Muscle of arm (tissue), 14 donors: ENCODE measurements at places on chromosomes 5 and 9.

DNA sequence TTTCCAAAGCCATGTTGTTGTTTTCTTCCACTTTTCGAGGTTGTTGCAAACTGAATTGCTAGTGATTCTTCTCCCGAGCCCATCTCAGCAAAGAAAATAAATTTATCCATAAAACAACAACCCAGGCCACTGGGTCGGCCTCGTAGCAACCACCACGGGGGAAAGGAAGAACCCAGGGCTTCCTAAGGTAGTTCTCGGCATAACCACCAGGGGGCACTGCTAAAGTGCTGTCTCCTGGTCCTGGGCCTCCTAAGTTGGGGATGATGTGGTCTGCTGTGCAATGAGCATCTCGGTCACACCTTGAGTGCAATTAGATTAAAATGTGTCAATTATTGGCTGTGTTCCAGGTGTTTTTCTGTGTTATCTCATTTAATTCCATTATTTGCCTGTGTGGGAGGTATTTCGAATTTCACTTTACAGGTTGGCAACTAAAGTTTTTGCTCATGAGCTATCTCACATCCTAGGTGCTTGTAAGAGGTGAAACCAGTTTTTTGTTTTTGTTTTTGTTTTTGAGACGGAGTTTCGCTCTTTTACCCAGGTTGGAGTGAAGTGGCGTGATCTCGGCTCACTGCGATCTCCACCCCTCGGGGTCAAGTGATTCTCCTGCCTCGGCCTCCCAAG lies 102.8 kb upstream of the DAP start:
- peak; percentile 18 for DNase-seq

DNA sequence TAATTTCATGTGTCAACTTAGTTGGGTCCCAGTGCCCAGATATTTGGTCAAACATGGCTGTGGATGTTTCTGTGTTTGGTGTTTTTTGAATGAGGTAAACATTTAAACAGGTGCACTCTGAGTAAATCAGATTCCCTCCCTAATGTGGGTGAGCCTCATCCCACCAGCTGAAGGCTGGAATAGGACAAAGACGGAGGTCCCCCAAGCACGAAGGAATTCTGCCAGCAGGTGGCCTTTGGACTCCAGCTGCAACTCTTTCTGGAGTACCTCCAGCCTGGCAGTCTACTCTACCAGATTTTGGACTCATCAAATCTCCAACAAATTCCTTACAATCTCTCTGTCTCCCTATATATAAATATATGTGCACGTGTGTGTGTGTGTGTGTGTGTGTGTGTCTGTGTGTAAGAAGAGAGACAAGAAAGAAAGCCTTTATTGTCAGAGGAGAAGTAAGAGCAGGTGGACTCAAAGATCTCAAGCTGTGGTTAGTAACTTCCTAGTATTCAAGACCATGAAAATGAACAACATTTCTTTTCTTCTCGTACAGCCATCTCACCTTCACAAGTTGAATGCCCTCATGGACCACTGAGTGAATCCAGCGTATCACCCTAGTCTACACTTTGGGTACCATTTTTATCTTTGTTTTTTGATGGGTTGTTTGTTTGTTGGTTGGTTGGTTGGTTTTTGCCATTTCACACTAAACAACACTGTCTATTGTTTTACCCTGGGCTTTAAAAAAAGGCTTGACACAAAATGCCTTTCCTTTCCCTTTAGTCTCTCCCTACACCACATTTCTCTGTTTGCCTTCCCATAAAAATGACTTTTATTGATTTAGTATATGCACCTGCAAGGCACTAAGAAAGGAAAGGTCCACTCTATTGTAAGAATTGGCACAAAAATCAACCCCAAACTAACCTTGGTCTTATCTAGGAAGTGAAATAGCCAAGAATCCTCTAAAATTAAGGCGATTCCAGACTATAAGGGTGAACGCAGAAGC lies 118.7 kb downstream of the TENT4A start:
- DNase-seq: no peak

- no peak for DNase-seq
Measured at GRCh38 chr5:171586436-171586835, 167.0 kb downstream of the FGF18 start.

- no peak for DNase-seq
Measured at GRCh38 chr5:96716007-96716406, 53.8 kb downstream of the CAST start.

GRCh38 chr9:20551835-20552234 lies 70.5 kb downstream of the MLLT3 start:
- no peak for DNase-seq

DNA sequence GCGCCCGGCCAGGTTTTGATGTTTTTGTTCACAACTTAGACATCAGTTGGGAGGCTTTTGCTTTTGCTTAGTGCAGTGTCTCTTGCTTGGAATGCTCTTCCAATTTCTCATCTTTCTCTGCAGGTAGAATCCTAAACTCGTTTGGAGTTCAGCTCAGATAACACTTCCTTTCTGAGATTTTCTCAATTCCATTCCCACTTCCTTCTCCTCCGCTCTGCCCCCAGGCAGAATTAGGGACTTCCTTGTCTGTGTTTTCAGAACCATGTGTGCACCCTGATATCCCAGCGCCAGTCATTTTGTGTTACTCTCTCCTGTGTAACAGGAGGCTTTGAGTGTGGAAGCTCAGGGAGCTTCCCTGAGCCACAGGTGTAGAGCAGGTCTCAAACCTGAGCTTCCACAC lies 171.0 kb downstream of the INSYN2B start:
- DNase-seq: no peak

GRCh38 chr5:138936225-138936967 lies 61.3 kb upstream of the LRRTM2 start:
- no peak for DNase-seq

DNA sequence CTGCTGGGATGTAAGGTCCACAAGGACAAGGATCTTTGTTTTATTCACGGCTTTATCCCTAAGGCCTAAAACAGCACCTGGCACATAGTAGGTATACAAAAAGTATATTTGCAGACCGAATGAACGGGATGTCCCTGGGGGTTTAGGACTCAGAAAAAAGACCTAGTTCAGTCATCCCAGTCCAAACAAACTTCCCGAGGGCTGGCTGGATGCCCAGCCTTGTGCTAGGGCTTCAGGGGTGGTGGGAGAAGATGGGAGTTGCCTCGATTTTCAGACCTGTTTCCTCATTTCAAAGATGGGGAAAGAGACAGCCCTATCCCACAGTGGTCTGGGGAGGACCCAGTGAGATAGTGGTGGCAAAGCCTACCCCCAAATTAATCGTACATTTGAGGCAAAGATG lies 3.0 kb upstream of the PROB1 start:
- no peak for DNase-seq

- DNase-seq: no peak
Measured at GRCh38 chr9:69180670-69181069, 6.6 kb downstream of the TJP2 start.

DNA sequence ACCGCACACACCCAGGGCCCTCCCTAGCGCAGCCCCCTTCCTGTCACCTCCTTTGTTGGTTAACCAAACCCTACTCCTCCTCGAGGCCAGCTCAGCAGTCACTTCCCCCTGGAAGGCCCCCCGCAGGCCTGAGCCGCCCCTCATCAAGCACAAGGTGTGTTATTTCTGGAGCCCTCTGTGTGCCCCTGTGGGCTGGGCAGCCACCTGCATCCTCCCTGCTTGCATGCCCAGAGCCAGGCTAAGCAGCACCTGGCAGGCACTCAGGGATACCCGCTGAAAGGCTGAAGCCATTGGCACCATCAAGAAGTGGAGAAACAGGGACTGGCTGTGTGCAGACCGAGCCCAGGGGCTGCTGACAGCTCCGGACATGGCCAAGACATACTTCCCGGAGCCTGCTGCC lies 121.8 kb downstream of the ZNF354C start:
- DNase-seq: no peak

GRCh38 chr5:45687701-45688100 lies 8.5 kb downstream of the HCN1 start:
- DNase-seq: no peak

- DNase-seq: no peak
Measured at GRCh38 chr5:137342764-137343163, 156.4 kb downstream of the SPOCK1 start.

GRCh38 chr5:113572716-113573115 lies 59.2 kb downstream of the YTHDC2 start:
- no peak for DNase-seq

GRCh38 chr5:135367076-135367475 lies 32.0 kb downstream of the MACROH2A1 start:
- DNase-seq: no peak

GRCh38 chr5:63555874-63556273 lies 406.4 kb downstream of the HTR1A start:
- no peak for DNase-seq

DNA sequence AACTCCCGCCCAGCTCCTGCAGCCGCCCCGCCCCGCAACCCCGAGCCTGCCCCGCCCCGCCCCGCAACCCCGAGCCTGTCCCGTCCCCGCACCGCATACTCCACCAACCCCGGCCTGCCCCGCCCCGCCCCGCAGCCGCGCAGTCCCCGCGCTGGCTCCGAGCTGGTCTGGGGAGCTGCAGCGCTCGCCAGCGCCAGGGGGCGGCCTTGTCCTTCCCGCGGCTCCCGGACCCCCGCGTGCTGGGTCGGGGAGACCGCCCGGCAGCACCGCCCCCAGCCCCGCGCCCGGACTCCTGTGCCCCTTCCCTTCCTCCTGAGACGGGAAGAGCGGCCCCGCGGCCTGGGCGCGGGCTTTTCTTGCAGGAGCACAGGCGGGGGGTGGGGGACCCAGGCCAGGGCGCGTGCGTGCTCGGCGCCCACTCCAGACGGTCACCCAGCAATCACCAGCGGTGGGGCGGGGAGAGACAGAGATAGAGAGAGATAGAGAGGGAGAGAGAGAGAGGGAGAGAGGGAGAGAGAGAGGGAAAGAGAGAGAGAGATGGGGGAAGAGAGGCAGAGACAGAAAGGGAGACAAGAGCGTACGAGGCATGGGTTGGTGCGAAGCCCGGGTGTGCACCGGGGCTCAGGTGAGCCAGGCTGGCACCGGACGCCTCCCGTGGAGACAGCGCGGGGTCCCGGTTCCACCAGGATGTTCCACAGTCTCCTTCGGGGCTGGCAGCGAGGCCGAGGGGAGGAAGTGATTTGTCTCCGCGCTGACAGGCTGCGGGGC lies 14.7 kb upstream of the TMEM250 start:
- DNase-seq: no peak

- no peak for DNase-seq
Measured at GRCh38 chr9:69894720-69895119, 74.1 kb downstream of the CFAP95 start.

GRCh38 chr5:147819261-147819770 lies 12.2 kb downstream of the SPINK1 start:
- DNase-seq: no peak

- no peak for DNase-seq
Measured at GRCh38 chr9:4356306-4356705, 56.4 kb upstream of the GLIS3 start.

- no peak for DNase-seq
Measured at GRCh38 chr5:31613651-31614050, 25.3 kb upstream of the PDZD2 start.

DNA sequence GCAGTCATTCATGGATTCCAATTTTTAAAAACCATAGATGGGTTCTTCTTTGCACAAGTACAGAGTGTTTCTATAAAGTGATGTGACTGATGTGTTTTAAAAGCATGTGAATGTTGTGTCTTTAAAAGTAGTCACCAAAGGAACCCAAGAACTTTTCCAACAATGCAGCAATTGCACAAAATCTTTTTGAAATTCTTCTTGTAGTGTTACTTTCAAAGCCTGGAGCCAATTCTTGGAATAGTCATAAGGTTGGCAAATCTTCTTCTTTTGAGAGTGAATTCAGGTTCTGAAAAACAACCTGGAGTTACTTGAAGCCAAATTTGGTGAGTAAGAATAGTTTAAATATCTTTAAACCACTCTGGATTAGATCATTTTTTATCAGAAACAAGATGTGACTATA lies 10.5 kb downstream of the GRAMD2B start:
- DNase-seq: no peak

- DNase-seq: no peak
Measured at GRCh38 chr5:122921826-122922225, 76.4 kb downstream of the SNX24 start.

DNA sequence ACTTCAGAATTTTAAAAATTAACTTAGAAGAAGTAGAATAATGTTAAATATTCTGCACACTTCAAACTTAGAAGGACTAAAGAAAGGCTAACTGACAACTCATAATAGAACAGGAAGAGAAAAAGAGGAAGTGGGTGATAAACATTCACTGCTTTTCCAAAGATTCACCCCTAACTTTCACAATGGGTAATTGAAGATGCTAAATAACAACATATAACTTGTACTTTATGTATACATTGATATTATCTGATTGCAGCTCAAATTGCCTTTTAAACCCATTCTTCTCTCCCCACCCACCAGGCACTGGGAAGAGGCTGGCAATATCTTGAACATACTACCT lies 376.6 kb downstream of the EFNA5 start:
- DNase-seq: no peak

DNA sequence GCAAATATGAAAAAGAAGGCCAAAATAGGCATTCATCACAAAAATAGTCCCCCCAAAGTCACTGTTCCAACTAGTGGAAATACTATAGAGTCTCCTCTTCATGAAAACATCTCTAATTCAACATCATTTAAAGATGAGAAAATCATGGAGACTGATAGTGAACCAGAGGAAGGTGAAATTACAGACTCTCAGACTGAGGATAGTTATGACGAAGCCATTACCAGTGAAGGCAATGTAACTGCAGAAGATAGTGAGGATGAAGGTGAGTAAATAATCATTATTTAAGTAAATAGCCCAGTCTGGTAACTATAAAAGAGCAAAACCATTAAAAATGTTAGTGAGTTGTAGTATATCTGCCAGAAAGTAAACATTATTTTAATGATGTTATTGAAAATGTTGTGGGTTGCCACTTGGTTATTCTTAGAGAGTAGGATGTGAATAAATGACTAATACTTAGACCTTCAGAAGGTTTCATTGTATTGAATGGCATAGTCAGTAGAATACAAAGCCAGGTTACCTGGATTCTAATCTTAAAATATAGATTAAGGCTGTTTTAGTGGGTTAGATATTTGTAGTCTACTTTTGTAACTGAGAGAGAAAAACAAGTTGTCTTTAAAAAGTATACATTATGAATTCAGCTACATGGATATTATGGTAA lies 16.3 kb downstream of the AGGF1 start:
- no peak for DNase-seq
